Esophagus muscularis mucosa (tissue), 4 donors: ENCODE measurements at places on chromosomes 4 and X. TPM values are rescaled to one million over a fixed set of nuclear protein-coding genes. Genes with fewer than 3 reads are reported as not detected.

The CABS1 gene
- total RNA-seq, result not detected

The IGBP1 gene
- total RNA-seq, result 48.2 TPM

The IL21 gene
- not detected for total RNA-seq

The FGF16 gene
- total RNA-seq, result not detected

The USP17L20 gene
- total RNA-seq, result not detected

The KIF4A gene
- total RNA-seq, result 0.40 TPM

The SMARCA1 gene
- total RNA-seq, result 60.6 TPM

The FRAS1 gene
- 8.7 TPM for total RNA-seq

The MAOB gene
- 39.4 TPM for total RNA-seq

The PAGE4 gene
- 2.1 TPM for total RNA-seq

The CFAP47 gene
- total RNA-seq, result not detected

The TMPRSS11F gene
- total RNA-seq, result not detected

The PCDH10 gene
- total RNA-seq, result 0.57 TPM

The ATP10D gene
- 24.4 TPM for total RNA-seq

The DDX60 gene
- 13.3 TPM for total RNA-seq

The NR3C2 gene
- total RNA-seq, result 14.6 TPM

The CXCL3 gene
- not detected for total RNA-seq

The HMGN5 gene
- total RNA-seq, result 2.9 TPM

The TRIM75 gene
- total RNA-seq, result not detected

The MSANTD1 gene
- total RNA-seq, result 0.06 TPM

The RHOXF1 gene
- total RNA-seq, result not detected

The FAM47E gene
- 2.0 TPM for total RNA-seq

The MAGEA10 gene
- not detected for total RNA-seq

The ANXA10 gene
- not detected for total RNA-seq

The NEIL3 gene
- not detected for total RNA-seq

The BMX gene
- 2.5 TPM for total RNA-seq

The XK gene
- total RNA-seq, result 10.6 TPM

The MAB21L2 gene
- total RNA-seq, result 0.42 TPM

The TENM3 gene
- total RNA-seq, result 16.2 TPM

The PRICKLE3 gene
- 16.2 TPM for total RNA-seq

The ARSJ gene
- 22.9 TPM for total RNA-seq

The GPM6B gene
- total RNA-seq, result 57.2 TPM

The TRO gene
- total RNA-seq, result 7.5 TPM

The SPACA5 gene
- total RNA-seq, result not detected

The IL2 gene
- total RNA-seq, result not detected

The TEX13B gene
- total RNA-seq, result not detected

The CXCL5 gene
- not detected for total RNA-seq

The MRFAP1L1 gene
- 55.2 TPM for total RNA-seq

The MAGEB5 gene
- not detected for total RNA-seq

The SHROOM4 gene
- 12.4 TPM for total RNA-seq

The BCAP31 gene
- total RNA-seq, result 107 TPM

The NHSL2 gene
- 10.4 TPM for total RNA-seq

The CLDN34 gene
- total RNA-seq, result not detected

The VCX gene
- total RNA-seq, result not detected

The VSIG4 gene
- total RNA-seq, result 64.0 TPM

The ADGRG2 gene
- 2.2 TPM for total RNA-seq

The KLB gene
- under 0.01 TPM for total RNA-seq

The PARM1 gene
- 24.9 TPM for total RNA-seq

The C4orf50 gene
- 0.33 TPM for total RNA-seq

The MAGEB6 gene
- total RNA-seq, result not detected

The MXRA5 gene
- 3.9 TPM for total RNA-seq

The SSX3 gene
- not detected for total RNA-seq

The HOPX gene
- total RNA-seq, result 5.4 TPM

The FHDC1 gene
- 0.83 TPM for total RNA-seq

The IGFBP7 gene
- total RNA-seq, result 778 TPM
